Cardiac muscle cell (in vitro differentiated cells and primary cell): ENCODE measurements at places on chromosomes 11 and 22. TPM values are rescaled to one million over a fixed set of nuclear protein-coding genes. Genes with fewer than 3 reads are reported as not detected.

Gene BSX
- total RNA-seq: not detected in 2 replicates

GRCh38 chr11:17439316-17439782 is 37.3 kb downstream of the ABCC8 start:
- no peak overlapping the region for H3K4me3 ChIP-seq
- H3K27ac ChIP-seq: no peak overlapping the region
- H3K4me1 ChIP-seq: no peaks in the 10 kb centered on the region
- no peaks in the 10 kb centered on the region for H3K36me3 ChIP-seq
- H3K27me3 ChIP-seq: no peaks in the 10 kb centered on the region

Gene RASL10A
- total RNA-seq: 3.6 and 4.1 TPM in 2 replicates

- no peaks in the 10 kb centered on the region for H3K27me3 ChIP-seq
- DNase-seq: no peak
- H3K36me3 ChIP-seq: no peaks in the 10 kb centered on the region
- H3K4me1 ChIP-seq: peaks cover 17% of the 10 kb centered on the region
- no peak overlapping the region for H3K4me3 ChIP-seq
These were observed 354.9 kb upstream of the FAT3 start for GRCh38 chr11:91869686-91870085.

Gene VPREB1
- total RNA-seq: not detected in 2 replicates

DNA sequence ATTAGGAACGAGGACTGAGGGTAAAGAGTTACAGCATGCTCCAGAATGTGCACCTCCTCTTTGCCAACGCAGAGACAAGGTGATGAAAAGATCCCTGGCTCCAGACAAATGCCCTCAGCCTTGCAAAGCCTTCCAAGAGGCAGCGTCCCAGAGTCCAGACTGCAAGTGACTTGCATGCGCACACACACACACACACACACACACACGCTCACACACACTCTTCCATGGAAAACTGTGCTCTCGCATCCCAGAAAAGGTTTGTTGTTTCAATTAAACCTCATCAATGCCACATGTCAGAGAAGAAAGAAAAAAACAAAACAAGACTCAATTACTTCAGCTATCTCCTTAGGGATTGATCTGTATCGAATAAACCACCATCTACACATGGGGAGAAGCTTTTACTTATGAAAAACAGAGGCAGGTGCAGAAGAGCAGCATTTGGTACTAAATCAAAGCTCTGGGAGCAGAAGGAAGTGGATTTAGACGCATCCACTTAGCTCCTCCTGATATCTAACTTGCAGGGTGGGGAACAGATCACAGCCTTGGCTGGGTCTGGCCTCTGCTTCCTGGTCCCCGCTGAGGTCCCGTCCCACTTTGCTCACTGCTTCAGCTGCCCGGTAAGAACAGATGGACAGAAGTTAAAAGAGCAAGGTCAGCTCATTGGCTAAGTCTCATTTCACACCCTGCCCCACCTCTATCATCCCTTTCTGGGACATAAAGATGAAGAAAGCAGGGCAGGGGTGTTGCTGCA is 249.8 kb upstream of the BLID start:
- peak overlapping the region; percentile 49 for H3K4me3 ChIP-seq
- H3K27ac ChIP-seq: peak overlapping the region; percentile 7
- no peaks in the 10 kb centered on the region for H3K36me3 ChIP-seq

DNA sequence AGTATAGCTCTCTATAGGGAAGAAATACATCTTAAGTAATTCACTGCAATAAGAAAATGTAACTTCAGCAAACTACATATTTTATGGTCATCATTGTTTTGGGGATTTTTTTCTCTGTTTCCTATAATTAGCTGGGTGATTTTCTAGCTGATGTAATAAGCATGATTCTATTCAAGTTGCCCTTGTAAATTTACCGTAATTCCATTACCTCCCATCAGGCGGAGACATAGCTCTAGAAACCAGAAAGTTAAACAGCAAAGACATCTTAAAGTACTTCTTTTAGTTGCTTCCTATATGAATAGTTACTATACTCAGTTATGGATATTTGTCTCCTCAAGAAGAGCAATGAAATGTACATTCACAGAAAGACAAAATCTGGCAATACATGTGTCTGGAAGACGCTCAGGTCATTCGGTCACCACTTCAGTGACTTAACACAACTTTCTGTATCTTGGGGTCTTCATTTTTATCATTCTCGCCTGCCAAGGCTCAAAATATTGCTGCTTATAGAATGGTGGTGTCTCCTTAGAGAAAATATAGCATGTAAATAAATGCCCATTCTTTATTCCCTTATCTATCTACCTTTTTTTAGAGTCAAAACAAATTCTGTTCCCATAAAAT is 239.9 kb upstream of the ZC3H12C start:
- H3K36me3 ChIP-seq: no peaks in the 10 kb centered on the region
- no peak overlapping the region for H3K4me3 ChIP-seq
- no peaks in the 10 kb centered on the region for H3K27me3 ChIP-seq
- no peak overlapping the region for H3K27ac ChIP-seq
- H3K4me1 ChIP-seq: peaks cover 8% of the 10 kb centered on the region
- peak; percentile 90 for DNase-seq

- no peak overlapping the region for H3K27ac ChIP-seq
- no peak overlapping the region for H3K4me3 ChIP-seq
- DNase-seq: no peak
- H3K4me1 ChIP-seq: no peaks in the 10 kb centered on the region
These were observed 707.5 kb upstream of the LUZP2 start for GRCh38 chr11:23789200-23789853.

DNA sequence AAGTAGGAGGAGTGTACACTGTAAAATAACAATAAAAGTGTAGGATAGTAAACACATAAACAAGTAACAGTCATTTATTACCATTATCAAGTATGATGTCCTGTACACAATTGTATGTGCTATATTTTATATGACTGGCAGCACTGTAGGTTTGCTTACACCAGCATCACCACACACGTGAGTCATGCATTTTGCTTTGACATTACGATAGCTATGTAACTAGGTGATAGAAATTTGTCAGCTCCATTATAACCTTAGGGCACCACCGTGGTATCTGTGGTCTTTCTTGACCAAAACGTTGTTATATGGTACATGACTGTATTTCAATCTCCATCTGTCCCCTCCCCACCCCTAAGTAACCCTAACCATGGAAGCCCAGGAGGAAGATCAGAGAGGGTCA is 1.1 kb downstream of the DNAL4 start:
- DNase-seq: no peak
- no peak overlapping the region for H3K27ac ChIP-seq
- H3K27me3 ChIP-seq: peaks cover 21% of the 10 kb centered on the region
- H3K4me3 ChIP-seq: peak overlapping the region; percentile 77

Gene OR5T1
- total RNA-seq: not detected in 2 replicates

Gene TIGD3
- total RNA-seq: 1.7 and 2.9 TPM in 2 replicates

DNA sequence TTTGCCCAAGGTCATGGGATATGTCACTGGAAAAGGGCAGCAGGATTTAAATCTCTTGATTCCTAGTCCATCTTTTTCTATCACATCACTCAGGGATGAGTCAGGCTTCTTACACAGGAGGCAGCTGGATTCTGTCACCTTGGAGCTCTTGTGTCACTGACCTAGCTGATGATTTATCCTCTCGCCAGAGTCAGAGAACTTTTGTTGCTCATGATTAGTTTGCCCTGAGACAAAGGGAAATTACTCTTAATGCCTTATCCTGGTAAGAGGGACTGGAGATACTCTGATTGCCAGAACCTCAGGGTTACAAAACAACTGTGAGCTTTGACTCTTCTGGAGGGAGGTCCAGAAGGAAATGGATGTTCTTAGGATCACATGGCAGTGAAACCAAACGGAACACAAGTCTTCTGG is 10.1 kb downstream of the COA4 start:
- H3K4me3 ChIP-seq: no peak overlapping the region
- no peaks in the 10 kb centered on the region for H3K36me3 ChIP-seq
- H3K4me1 ChIP-seq: peaks cover 6% of the 10 kb centered on the region

DNA sequence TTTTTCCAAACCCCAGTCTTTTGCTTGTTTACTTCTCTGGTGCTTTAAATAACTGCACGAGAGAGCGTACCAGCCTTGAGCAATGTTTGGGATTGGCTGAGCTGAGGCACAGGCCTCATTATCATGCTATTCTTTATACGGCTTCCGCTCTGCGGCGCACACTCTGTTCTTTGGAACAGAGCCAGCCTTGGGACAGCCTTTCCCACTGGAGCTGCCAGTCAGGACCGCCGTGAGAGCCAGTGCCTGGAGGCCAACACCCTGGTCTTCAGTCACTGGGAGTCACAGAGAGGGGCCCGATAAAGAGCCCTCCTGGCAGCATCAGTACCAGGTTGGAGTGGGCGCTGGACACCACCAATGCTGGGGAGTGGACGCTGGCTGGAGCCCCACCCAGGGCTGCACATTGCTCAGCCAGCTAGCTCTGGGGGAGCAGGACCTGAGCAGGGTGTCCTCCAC is 125.6 kb downstream of the BCR start:
- peaks cover 1% of the 10 kb centered on the region for H3K36me3 ChIP-seq
- no peak overlapping the region for H3K27ac ChIP-seq
- no peaks in the 10 kb centered on the region for H3K27me3 ChIP-seq
- H3K4me1 ChIP-seq: no peaks in the 10 kb centered on the region
- H3K4me3 ChIP-seq: no peak overlapping the region

- H3K36me3 ChIP-seq: no peaks in the 10 kb centered on the region
- no peak overlapping the region for H3K4me3 ChIP-seq
- peaks cover 9% of the 10 kb centered on the region for H3K4me1 ChIP-seq
These were observed 20.9 kb upstream of the MPPED1 start for GRCh38 chr22:43390872-43391271.

Gene LARGE1
- 23.0 and 34.3 TPM in 2 replicates for total RNA-seq

DNA sequence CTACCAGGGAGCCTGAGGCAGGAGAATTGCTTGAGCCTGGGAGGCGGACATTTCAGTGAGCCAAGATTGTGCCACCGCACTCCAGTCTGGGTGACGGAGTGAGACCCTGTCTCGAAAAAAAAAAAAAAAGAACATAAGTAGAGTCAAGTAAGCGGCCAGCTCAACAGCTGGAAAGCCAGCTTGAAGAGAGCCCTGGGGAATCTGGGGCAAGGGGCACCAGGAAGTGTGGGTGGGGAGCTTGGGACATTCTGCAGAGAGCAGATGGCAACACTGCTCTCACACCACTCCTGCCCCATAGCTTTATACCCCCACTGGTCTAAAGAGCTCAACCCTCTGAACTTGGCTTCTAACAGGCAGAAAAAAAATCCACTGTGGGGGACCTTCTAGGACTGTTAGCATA is 505.6 kb downstream of the BUD13 start:
- DNase-seq: no peak
- H3K4me3 ChIP-seq: no peak overlapping the region
- no peaks in the 10 kb centered on the region for H3K27me3 ChIP-seq
- H3K36me3 ChIP-seq: no peaks in the 10 kb centered on the region

- H3K4me1 ChIP-seq: no peaks in the 10 kb centered on the region
- H3K27me3 ChIP-seq: no peaks in the 10 kb centered on the region
- DNase-seq: no peak
- no peak overlapping the region for H3K4me3 ChIP-seq
These were observed 77.2 kb downstream of the TMPRSS5 start for GRCh38 chr11:113628912-113629311.

Gene PRR33
- not detected in 2 replicates for total RNA-seq

GRCh38 chr11:132072858-132073211 is 702.4 kb downstream of the NTM start:
- no peak overlapping the region for H3K4me3 ChIP-seq
- peaks cover 15% of the 10 kb centered on the region for H3K4me1 ChIP-seq
- no peaks in the 10 kb centered on the region for H3K36me3 ChIP-seq
- H3K27me3 ChIP-seq: no peaks in the 10 kb centered on the region

DNA sequence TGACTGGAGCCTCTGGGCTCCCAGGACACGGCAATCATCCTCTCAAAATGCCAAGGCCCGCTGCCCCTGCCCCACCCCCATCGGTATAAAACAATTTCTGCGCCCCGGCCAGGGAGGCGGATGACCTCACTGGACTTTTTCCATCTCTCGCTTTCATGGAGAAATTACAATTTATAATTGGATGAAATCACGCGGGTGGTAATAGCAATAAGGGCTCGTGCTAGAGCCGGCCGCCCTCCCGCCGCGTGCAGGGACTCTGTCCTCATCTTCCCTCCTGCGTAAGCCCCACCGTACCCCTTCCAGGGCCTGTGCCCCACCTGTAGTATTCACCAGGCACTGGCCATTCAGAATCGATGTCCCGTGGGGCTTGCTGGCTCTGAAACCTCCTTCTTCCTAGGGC is 64.5 kb downstream of the MACROD1 start:
- H3K4me3 ChIP-seq: no peak overlapping the region
- H3K36me3 ChIP-seq: no peaks in the 10 kb centered on the region
- no peak for DNase-seq
- no peak overlapping the region for H3K27ac ChIP-seq
- H3K4me1 ChIP-seq: peaks cover under 1% of the 10 kb centered on the region

- peaks cover 41% of the 10 kb centered on the region for H3K36me3 ChIP-seq
- H3K4me3 ChIP-seq: no peak overlapping the region
- no peaks in the 10 kb centered on the region for H3K27me3 ChIP-seq
- H3K27ac ChIP-seq: peak overlapping the region; percentile 57
- no peak for DNase-seq
These were observed 101.8 kb upstream of the GAL start for GRCh38 chr11:68582416-68583040.

GRCh38 chr22:37018086-37018814 is 997 bp downstream of the TST start:
- H3K27ac ChIP-seq: peak overlapping the region; percentile 95
- DNase-seq: no peak
- no peaks in the 10 kb centered on the region for H3K36me3 ChIP-seq
- no peaks in the 10 kb centered on the region for H3K27me3 ChIP-seq
- peak overlapping the region; percentile 53 for H3K4me3 ChIP-seq

Gene CHADL
- total RNA-seq: 3.3 and 4.0 TPM in 2 replicates

Gene C11orf87
- total RNA-seq: 0.42 and 0.49 TPM in 2 replicates

- peaks cover 48% of the 10 kb centered on the region for H3K4me1 ChIP-seq
- no peaks in the 10 kb centered on the region for H3K27me3 ChIP-seq
- H3K27ac ChIP-seq: peak overlapping the region; percentile 35
- DNase-seq: no peak
- no peak overlapping the region for H3K4me3 ChIP-seq
These were observed 118.2 kb downstream of the ABTB2 start for GRCh38 chr11:34239465-34240149.

Gene HORMAD2
- not detected in 2 replicates for total RNA-seq

GRCh38 chr11:134691985-134692384 is 279.9 kb upstream of the B3GAT1 start:
- H3K27me3 ChIP-seq: peaks cover 10% of the 10 kb centered on the region
- no peak overlapping the region for H3K27ac ChIP-seq
- no peaks in the 10 kb centered on the region for H3K4me1 ChIP-seq
- no peak overlapping the region for H3K4me3 ChIP-seq
- H3K36me3 ChIP-seq: no peaks in the 10 kb centered on the region

DNA sequence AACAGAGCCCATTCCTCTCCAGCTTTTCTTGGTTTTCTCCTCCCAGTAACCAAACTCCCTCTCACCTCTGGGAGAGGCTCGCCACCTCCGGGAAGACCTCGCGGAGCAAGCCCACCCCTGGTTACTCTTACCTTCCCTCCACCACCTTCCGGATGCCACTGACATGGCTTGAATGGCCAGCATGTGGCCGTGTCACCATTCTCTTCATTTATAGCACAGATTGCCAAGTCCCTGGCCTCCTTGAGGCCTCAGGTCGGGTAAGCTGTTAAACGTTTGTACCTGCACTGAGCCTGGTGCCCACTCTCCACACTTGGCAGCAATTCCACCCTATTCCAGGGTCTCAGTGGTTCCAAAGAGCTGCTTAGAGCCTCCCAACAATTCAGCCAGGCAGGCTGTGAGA is 8.0 kb upstream of the FXYD2 start:
- no peak overlapping the region for H3K4me3 ChIP-seq
- no peak overlapping the region for H3K27ac ChIP-seq
- H3K27me3 ChIP-seq: no peaks in the 10 kb centered on the region
- peaks cover 4% of the 10 kb centered on the region for H3K4me1 ChIP-seq
- no peak for DNase-seq
- H3K36me3 ChIP-seq: no peaks in the 10 kb centered on the region

Gene NAALAD2
- total RNA-seq: 5.3 and 13.0 TPM in 2 replicates
